NCI-H460 (cell line): ENCODE measurements at places on chromosomes 12 and 14.
A peak's percentile ranks its signal among the peaks of the same experiment; 100 is the strongest.

- DNase-seq: no peak
Measured at GRCh38 chr14:86933958-86934595, 1058.9 kb downstream of the GALC start.

- DNase-seq: no peak
Measured at GRCh38 chr14:44767646-44768173, 194.0 kb downstream of the KLHL28 start.

DNA sequence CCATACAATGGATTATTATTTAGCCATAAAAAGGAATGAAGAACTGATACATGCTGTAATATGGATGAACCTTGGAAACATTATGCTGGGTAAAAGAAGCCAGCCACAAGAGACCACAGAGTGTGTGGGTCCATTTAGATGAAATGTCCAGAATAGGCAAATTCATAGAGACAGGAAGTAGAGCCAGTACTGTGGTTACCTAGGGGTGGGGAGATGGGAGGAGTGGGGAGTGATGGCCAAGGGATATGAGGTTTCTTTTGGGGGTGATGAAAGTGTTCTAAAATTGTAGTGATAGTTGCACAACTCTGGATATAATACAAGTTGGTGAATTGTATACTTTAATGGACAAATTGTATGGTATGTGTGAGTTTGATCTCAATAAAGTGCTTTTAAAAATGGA, 18.6 kb downstream of the JDP2 start:
- DNase-seq: no peak

DNA sequence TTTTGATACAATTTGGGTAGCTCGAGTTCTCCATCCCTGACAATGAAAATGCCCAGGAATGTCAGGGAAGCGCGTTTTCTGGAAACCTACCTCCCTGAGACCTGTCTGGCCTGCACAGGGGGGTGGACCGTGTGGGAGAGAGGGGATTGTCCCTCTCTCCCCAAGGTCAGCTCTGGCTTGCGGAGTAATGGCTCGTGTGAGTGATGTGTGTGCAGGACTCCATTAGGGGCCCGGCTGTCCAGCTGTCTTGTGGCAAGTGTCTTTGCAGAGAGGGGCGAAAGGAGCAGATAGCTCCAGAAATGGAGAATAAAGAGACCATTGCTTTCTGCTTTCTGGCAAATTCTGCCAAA, 215.3 kb downstream of the CHST11 start:
- DNase-seq: no peak

DNA sequence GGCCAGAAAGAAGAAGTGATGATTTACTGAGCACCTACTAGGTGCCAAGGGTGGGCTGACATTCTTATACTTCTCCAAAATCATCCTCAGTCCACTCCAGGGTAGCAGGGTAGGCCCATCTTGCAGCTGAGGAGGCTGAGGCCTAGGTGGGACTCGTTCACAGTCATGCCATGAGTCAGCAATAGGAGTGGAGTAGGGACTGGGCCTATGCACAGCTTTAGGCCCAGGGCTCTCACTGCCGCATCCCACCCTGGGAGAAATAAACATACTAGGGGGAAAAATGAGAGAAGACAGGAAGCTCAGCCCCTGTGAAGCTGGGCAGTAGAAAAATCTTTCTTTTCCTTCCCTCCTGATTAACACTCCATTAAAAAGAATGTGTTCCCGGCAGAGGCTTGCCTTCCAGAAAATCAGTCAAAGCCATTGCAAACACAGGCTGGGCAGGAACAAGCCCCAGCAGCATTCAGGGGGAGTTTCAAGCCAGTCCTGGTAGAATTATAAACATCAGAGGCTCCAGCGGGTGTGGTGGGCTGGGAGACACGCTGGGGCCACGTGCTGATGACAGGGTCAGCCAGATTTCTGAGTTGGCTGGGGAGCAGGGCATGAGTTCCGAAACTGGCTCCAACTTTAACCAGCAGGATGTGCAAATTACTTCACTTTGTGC, 1.8 kb downstream of the HSPB8 start:
- DNase-seq: peak; percentile 66

- no peak for DNase-seq
Measured at GRCh38 chr14:52522581-52523345, 29.5 kb downstream of the TXNDC16 start.

- DNase-seq: peak; percentile 91
Measured at GRCh38 chr12:46473634-46474329, 101.2 kb upstream of the SLC38A2 start.

- no peak for DNase-seq
Measured at GRCh38 chr14:21735639-21736307, 62.2 kb upstream of the OR4E1 start.

- DNase-seq: no peak
Measured at GRCh38 chr14:71552809-71553208, 379.4 kb upstream of the RGS6 start.

GRCh38 chr14:97477353-97477752, 680.2 kb downstream of the VRK1 start:
- no peak for DNase-seq

GRCh38 chr12:72491426-72491825, 219.3 kb downstream of the TRHDE start:
- no peak for DNase-seq

DNA sequence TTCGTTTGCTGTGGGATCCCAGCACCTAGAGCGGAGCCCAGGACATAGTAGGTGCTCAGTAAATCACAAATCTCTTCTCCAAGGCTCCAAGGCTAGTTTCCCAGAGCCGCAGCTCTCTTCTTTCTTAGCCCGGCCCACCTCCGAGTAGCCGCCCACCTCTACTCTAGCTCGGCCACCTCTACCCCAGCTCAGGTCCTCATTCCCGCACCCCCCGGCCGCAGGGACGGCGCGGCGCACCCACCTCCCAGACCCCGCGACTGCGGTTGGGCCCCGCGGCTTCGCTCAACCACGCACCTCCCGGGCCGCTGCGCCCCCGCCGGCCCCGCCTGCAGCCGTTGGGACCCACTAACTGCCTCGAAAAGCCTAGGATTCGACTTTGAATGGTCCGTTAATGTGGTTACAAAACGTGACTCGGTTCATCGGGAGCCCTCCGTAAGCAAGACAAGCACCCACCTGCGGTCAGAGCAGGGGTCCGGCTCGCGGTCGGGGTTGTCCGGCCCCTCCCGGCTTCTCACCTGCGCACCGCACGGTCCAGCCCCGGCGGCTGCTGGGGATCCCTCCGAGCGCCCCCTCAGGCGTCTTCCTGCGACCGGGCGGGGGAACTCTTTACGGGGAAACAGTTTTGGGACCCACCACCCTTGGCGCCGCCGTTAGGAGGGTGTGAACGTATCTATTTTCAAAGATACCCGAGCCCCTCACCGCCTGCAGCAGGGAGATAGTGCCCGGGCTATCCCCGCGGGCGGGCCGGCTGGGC, at the start of gene SLC2A14:
Gene SLC2A14 (minus strand): TSS at position 350 of the 754 bp plus-strand sequence. CDS start 3,035 bp downstream, outside the sequence.
- no peak for DNase-seq

- no peak for DNase-seq
Measured at GRCh38 chr14:37021390-37021789, 151.0 kb downstream of the SLC25A21 start.

GRCh38 chr12:58809064-58809607, 111.2 kb downstream of the LRIG3 start:
- no peak for DNase-seq

GRCh38 chr12:130924966-130925665, 28.6 kb upstream of the ADGRD1 start:
- DNase-seq: no peak

GRCh38 chr14:86802726-86803125, 1190.3 kb downstream of the GALC start:
- DNase-seq: no peak

- no peak for DNase-seq
Measured at GRCh38 chr12:125983784-125984500, 918.7 kb downstream of the AACS start.

GRCh38 chr12:103546959-103547358, 40.1 kb upstream of the STAB2 start:
- DNase-seq: no peak

GRCh38 chr12:121170611-121171260, 38.1 kb downstream of the P2RX7 start:
- DNase-seq: no peak

GRCh38 chr12:40344312-40344711, 119.5 kb downstream of the LRRK2 start:
- no peak for DNase-seq

GRCh38 chr14:59356767-59357166, 108.4 kb downstream of the GPR135 start:
- DNase-seq: no peak

DNA sequence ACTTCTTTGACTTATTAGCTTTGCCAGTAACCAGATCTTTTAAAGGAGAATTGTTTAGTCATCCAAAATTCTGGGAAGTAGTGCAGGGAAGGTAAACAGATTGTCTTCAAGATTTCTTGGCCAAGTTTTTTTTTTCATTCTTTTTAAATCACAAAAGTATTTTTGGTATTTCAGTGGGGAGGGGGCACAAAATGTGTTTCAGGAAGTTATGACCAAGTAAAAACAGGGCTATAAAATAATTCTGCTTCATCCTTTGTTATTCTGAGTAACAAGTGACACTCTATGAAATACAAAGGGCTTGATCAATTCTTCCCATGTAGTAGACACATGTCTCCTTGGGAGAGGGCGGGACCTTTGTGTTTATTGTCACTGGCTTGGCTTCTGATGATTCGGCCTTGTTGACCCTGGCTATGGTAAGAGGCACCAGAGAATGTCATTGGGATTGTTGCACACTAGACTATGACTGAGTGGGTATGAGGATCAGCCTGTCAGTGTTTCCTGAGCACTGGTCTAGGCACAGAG, 55.4 kb downstream of the SUSD6 start:
- no peak for DNase-seq

GRCh38 chr14:64464651-64465050, 648 bp upstream of the AKAP5 start:
- no peak for DNase-seq

DNA sequence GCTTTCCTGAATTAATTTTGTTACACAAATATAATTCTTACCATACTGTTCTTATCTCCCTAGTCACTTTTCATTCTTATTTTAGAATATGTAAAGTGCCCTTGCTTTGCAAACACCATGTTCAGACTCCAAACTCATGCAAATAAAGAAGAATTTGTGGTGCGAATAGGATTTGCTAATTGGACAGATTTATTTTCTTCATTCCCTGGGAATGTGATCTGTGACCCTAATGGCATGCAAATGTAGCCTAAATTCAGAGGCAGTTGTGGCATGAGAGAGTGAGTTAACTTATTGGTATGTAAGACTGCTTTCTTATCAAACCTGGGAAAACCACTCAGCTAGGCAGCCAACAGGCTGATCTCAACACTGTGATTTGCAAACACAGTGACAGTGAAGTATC, 10.0 kb downstream of the CAPZA3 start:
- DNase-seq: no peak

DNA sequence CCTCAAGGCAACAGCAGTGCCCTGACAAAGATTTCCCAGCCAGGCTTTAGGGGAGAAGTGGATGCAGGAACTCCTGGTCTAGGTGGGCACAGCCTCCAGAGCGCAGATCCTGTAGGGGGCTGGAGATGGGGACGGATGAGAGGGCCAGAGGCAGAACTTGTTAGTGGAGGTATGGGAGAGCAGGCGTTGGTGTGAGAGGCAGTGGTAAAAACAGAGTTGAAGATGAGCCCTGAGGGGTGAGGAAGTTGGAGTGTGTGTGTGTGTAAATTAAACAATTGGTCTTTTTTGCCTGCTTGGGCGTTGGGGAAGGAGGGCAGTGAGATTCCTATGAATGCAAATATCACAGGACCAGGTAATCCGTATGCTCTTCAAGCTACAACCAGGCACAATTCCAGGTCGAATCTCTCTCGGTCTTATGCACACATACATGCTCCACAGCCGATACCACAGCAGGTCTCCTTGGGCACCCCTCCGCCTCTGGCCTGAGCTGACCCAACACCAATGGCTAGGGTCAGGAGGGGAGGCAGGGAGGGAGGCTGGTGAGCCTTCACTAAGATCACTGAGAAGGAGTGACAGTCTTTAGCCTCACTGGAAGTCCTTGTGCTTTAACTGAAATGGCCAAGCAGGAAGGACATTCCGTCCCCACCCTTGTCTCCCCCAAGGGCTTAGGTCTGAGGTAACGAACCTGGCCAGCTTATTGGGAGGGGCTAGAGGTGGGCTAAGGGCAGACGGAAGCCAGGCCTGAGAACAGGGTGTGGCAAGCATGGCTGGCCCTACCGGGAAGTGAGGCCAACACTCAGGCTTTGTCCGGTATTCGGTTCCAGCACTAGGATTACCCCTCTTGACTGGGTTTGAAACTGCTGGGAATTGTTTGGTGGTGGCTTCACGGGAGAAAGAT, 1.5 kb upstream of the KRT7 start:
- no peak for DNase-seq

- DNase-seq: no peak
Measured at GRCh38 chr14:77145975-77146740, 4.6 kb upstream of the ZDHHC22 start.

GRCh38 chr12:48903982-48904411, 21.3 kb downstream of the FKBP11 start:
- DNase-seq: peak; percentile 86

- no peak for DNase-seq
Measured at GRCh38 chr12:88836156-88836555, 255.9 kb upstream of the KITLG start.

DNA sequence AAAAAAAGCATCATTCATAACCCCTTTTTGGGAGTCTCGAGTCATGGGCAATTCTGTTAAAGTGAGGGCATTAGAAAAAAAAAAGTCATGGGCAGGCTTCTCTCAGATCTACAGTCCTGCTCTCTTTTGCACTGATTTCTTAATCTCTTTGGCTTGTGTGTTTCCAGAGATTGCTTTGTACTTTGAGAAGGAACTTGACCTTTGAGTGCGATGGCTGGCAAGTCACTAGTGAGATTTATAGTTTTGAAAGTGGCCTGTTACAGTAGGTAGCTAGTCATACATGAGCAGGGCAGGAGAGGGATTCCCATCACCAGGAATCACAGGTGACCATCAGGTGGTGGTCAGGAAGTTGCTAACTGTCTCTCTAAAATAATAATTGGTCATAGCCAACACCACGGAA, 119.6 kb downstream of the KCNMB4 start:
- no peak for DNase-seq

DNA sequence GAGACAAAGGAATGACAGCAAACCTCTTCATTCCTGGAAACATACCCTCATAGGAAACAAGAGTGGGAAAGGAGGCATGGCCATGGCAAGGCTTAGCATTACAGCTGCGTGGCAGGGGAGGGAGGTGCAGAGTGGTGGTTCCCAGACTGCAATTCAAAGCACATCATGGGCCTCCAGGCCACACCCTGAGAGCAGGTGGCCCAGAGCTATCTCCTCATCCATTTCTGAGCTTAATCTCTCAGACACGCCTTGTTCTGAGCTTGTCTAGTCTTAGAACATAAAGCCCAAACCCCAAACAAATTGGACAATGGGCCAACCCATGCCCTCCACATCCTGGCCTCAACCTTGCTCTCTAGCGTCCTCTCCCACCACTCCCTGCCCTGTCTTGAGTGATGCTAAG, 5.9 kb upstream of the KRT3 start:
- no peak for DNase-seq

GRCh38 chr14:77023001-77023996, 5.2 kb downstream of the IRF2BPL start:
- no peak for DNase-seq

GRCh38 chr14:50892255-50892654, 20.4 kb downstream of the ABHD12B start:
- DNase-seq: no peak

GRCh38 chr12:21602774-21603173, 1.9 kb downstream of the GYS2 start:
- DNase-seq: no peak
